ENCODE measurements at places on chromosomes 2 and 18.

DNA sequence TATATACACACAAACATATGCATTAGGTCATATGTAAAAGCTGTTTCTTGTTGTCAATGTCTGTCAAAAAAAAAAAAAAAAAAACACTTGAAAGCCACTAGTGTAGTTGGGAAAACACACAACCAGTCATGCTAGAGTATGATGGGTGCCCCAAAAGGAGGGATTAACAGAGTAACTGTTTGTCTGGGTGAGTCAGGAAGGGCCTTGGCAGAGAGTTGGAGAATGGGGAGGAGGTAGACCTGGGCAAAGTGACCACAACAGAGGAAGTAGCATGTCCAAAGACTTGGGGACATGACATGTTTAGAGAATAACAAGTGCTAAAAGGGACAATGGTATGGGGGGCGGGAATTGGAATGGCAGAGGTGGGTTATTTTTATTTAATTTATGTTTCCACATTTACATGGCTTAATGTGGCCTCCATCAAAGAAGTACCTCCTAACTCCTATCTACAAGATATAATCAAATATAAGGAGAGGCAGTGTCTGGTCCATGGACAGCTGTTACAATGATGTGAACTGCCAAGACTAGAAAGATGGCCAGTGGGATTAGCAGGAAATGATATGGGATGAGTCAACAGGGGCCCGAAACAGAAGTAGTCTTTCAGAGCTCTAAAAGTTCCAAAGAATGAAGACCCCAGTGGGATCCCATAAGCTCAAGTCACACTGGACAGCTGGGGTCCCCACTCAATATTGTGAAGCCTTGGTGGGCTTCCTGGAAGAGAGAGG lies 99.9 kb upstream of the ZFP36L2 start:
- no peak for DNase-seq
- no peak overlapping the region for H3K27ac ChIP-seq
- H3K4me3 ChIP-seq: no peak overlapping the region
- no peaks in the 10 kb centered on the region for H3K27me3 ChIP-seq

GRCh38 chr2:141967503-141967902 lies 163.3 kb downstream of the LRP1B start:
- no peaks in the 10 kb centered on the region for H3K36me3 ChIP-seq
- no peak overlapping the region for H3K27ac ChIP-seq
- no peak for DNase-seq
- no peaks in the 10 kb centered on the region for H3K27me3 ChIP-seq

- peaks cover 2% of the 10 kb centered on the region for H3K27me3 ChIP-seq
- H3K4me3 ChIP-seq: peak overlapping the region; percentile 73
- H3K36me3 ChIP-seq: no peaks in the 10 kb centered on the region
- peak; percentile 71 for DNase-seq
Measured at GRCh38 chr2:96509114-96509846, 4.1 kb upstream of the NEURL3 start.

- no peak for DNase-seq
- H3K4me3 ChIP-seq: no peak overlapping the region
- H3K36me3 ChIP-seq: no peaks in the 10 kb centered on the region
- H3K4me1 ChIP-seq: no peaks in the 10 kb centered on the region
- no peak overlapping the region for H3K27ac ChIP-seq
Measured at GRCh38 chr18:48129621-48130082, 199.2 kb upstream of the SMAD2 start.

DNA sequence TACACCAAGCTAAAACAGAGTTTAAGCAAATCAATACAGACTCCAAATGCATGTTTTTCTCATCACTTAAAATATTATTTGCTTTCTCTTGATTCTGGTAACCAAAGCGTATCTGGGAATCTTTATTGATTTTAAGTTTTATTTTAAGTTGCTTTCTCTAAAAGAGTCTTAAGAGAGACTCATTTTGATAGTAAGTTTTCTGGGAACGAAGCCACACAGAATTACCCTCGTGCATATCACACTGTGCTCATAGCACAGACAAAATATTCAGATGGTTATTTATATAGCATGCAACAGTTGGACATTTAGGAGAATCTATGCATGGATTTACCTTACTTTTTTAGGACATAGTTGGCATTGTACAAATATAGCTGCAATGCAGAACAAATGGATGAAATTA lies 597.5 kb upstream of the NRXN1 start:
- H3K4me3 ChIP-seq: no peak overlapping the region
- no peak for DNase-seq
- no peaks in the 10 kb centered on the region for H3K4me1 ChIP-seq
- H3K36me3 ChIP-seq: no peaks in the 10 kb centered on the region

- H3K4me1 ChIP-seq: no peaks in the 10 kb centered on the region
- H3K27ac ChIP-seq: no peak overlapping the region
- no peaks in the 10 kb centered on the region for H3K27me3 ChIP-seq
- DNase-seq: no peak
- no peak overlapping the region for H3K4me3 ChIP-seq
Measured at GRCh38 chr2:218344755-218345417, 11.8 kb upstream of the CATIP start.

- no peak for DNase-seq
- H3K36me3 ChIP-seq: no peaks in the 10 kb centered on the region
- H3K4me3 ChIP-seq: no peak overlapping the region
- no peaks in the 10 kb centered on the region for H3K4me1 ChIP-seq
- H3K27ac ChIP-seq: no peak overlapping the region
Measured at GRCh38 chr2:178295906-178296305, 101.6 kb downstream of the OSBPL6 start.

DNA sequence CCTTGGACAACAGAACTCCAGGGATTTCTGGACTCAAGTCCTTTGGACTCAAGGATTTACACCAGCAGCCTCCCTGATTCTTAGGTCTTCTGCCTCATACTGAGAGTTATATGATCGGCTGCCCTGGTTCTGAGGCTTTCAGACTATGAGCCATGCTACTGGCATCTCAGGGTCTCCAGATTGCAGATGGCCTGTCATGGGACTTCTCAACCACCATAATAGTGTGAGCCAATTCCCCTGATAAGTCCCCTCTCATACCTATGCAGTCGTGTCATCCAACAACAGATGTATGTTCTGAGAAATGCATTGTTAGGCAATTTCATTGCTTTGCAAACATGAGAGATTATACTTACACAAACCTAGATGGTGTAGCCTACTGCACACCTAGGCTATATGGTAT lies 61.4 kb upstream of the MSTN start:
- no peak for DNase-seq
- H3K36me3 ChIP-seq: no peaks in the 10 kb centered on the region
- H3K27me3 ChIP-seq: no peaks in the 10 kb centered on the region

DNA sequence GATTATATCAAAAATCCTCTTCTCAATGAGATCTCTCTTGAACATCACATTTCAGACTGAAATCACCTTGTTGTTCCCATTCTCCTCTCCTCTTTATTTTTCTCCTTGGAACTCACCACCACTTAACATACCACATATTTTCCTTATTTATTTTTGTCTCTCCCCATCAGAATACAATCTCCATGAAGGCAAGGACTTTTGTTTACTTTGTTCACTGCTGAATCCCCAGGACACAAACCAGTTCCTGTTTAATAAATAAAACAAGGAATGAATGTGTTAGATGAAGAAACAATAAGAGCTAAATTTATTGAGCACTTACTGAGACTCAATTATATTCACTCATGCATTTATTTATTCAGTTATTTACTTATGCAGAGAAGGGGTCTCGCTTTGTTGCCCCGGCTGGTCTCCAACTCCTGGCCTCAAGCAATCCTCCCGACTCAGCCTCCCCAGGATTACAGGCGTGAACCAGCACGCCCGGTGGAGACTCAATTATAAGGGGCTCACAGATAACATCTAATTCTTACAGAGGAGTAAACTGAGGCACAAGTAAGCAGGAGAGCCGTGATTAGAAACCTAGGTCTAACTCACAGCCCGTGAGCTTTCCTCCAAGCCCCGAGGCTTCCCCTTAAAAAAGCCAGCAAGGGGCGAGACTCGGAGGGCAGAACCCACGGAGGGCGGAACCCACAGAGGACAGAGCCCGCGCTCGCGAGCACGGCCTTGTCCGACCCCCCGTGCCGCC lies 616 bp upstream of the TAF1B start:
- H3K4me1 ChIP-seq: peaks cover 24% of the 10 kb centered on the region
- peak overlapping the region; percentile 91 for H3K27ac ChIP-seq
- H3K27me3 ChIP-seq: no peaks in the 10 kb centered on the region
- H3K4me3 ChIP-seq: peak overlapping the region; percentile 94

- H3K27ac ChIP-seq: no peak overlapping the region
- no peak for DNase-seq
- no peaks in the 10 kb centered on the region for H3K36me3 ChIP-seq
- H3K27me3 ChIP-seq: no peaks in the 10 kb centered on the region
Measured at GRCh38 chr2:229434187-229434586, 163.1 kb upstream of the PID1 start.

DNA sequence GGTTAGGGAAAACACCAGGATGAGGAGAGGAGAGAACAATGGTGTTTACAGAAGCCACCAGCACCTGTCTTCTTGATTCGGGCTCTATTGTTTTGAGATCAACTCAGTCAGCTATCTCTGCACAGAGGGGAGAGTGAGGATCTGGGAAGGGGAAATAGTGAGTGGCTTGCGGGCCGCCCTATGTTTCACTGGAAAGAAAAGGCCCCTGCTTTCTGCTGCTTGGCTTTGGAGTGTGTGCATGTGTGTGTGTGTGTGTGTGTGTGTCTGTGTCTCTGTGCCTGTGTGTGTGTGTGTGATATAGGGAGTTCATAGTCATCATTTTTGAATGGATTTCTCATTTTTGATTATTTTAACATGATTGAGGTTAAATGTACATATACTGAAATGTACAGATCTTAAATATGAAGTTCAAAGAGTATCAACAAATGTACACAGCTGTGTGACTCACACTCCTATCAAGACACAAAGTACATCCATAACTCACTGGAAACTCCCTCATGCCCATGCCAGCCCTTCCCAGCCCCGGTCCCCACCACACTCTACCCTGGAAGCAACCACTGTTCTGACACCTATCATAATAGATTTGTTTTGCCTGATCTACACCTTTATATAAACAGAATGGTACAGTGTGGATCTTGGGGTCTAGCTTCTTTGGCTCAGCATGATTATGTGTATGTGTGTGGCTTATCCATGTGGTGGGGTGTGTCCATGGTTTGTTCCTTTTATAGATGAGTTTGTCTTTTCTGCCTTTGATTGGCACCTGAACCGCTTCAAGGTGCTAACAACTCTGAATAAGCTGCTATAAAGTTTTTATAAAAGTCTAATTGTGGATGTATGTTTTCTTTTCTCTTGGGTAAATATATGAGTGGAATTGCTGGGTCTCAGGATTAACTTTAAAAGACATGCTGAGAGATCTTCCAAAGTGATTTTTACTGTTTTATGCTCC lies 258.3 kb downstream of the SETBP1 start:
- peak overlapping the region; percentile 46 for H3K27ac ChIP-seq
- H3K4me3 ChIP-seq: no peak overlapping the region
- DNase-seq: no peak
- H3K36me3 ChIP-seq: peaks cover 15% of the 10 kb centered on the region

GRCh38 chr2:135773319-135773718 lies 31.7 kb downstream of the UBXN4 start:
- no peak overlapping the region for H3K27ac ChIP-seq
- peaks cover 25% of the 10 kb centered on the region for H3K36me3 ChIP-seq
- no peaks in the 10 kb centered on the region for H3K4me1 ChIP-seq
- DNase-seq: no peak

- peak overlapping the region; percentile 20 for H3K27ac ChIP-seq
- H3K4me3 ChIP-seq: no peak overlapping the region
- H3K27me3 ChIP-seq: no peaks in the 10 kb centered on the region
- H3K36me3 ChIP-seq: peaks cover 9% of the 10 kb centered on the region
- H3K4me1 ChIP-seq: peaks cover 9% of the 10 kb centered on the region
Measured at GRCh38 chr18:49412679-49413078, 47.8 kb downstream of the DYM start.

DNA sequence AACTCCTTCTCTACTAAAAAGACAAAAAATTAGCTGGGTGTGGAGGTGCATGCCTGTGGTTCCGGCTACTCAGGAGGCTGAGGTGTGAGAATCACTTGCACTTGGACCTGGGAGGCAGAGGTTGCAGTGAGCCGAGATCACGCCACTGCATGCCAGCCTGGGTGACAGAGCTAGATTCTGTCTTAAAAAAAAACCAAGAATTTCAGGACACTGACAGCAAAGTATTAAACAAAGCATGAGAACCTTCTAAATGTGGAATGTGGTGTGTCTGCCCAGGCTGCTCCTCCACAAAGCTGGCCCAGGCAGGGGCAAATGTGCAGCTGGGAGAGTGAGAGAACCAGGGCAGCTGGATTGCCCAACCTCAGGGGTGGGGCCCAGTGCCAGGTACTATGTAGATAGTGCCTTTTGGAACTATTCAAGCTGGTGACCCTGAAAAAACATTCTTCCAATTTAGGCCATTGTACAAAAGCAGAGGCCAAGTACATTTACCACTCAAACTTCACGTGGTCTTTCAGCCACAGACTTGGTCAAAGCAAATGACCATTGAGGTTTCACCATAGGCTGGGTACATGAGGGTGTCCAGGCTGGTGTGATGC lies 6.7 kb upstream of the UGT1A5 start:
- DNase-seq: no peak
- no peak overlapping the region for H3K27ac ChIP-seq
- H3K4me3 ChIP-seq: no peak overlapping the region
- no peaks in the 10 kb centered on the region for H3K36me3 ChIP-seq
- no peaks in the 10 kb centered on the region for H3K4me1 ChIP-seq
- peaks cover 8% of the 10 kb centered on the region for H3K27me3 ChIP-seq

GRCh38 chr2:24617424-24617823 lies 126.4 kb downstream of the NCOA1 start:
- H3K4me3 ChIP-seq: no peak overlapping the region
- no peak overlapping the region for H3K27ac ChIP-seq
- peaks cover 10% of the 10 kb centered on the region for H3K4me1 ChIP-seq
- H3K36me3 ChIP-seq: no peaks in the 10 kb centered on the region
- DNase-seq: no peak

GRCh38 chr18:31774477-31774785 lies 13.8 kb upstream of the SLC25A52 start:
- no peaks in the 10 kb centered on the region for H3K4me1 ChIP-seq
- no peaks in the 10 kb centered on the region for H3K27me3 ChIP-seq

DNA sequence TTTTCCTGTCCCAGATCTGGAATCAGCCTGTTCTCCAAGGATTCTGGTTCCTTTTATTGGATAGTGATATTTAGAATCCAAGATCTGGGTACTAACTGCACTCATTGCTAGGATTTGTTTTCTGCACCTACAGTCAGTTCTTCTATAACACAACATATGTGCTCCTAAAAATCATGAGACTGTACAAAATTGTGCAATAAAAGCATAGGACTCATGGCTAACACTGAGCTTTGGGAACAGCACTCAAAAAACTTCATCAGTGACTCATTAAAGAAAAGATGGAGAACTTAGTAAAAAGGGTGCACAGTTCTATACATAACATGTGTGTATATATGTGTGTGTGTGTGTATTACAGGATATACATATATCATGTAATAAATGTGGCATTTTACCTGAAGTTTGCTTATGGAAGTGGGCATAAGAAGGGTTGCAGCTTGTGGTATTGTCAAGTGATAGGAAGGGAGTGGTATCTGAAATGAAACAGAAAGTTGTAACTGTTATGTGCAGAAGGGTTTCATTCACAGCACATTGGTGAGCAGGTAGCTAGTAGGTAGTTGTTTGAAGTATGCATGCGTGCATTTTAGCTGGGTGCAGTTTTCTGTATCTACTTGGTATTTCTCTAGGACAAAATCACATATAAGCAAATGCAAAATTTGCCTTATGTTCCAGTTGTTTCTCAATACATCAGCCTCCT lies 5.9 kb upstream of the SCYGR2 start:
- no peak overlapping the region for H3K27ac ChIP-seq
- peaks cover 2% of the 10 kb centered on the region for H3K4me1 ChIP-seq
- peaks cover 17% of the 10 kb centered on the region for H3K27me3 ChIP-seq
- no peaks in the 10 kb centered on the region for H3K36me3 ChIP-seq
- H3K4me3 ChIP-seq: no peak overlapping the region

- no peak overlapping the region for H3K4me3 ChIP-seq
- H3K27me3 ChIP-seq: no peaks in the 10 kb centered on the region
- DNase-seq: no peak
- H3K36me3 ChIP-seq: no peaks in the 10 kb centered on the region
- H3K4me1 ChIP-seq: peaks cover 28% of the 10 kb centered on the region
Measured at GRCh38 chr2:102425441-102426132, 2.6 kb downstream of the IL18RAP start.

Data from memory B cell (primary cell).